ENCODE measurements at places on chromosomes 1 and 21. TPM values are rescaled to one million over a fixed set of nuclear protein-coding genes. Genes with fewer than 3 reads are reported as not detected.

Gene CFHR2
- not detected for polyA plus RNA-seq

Gene MLLT11
- polyA plus RNA-seq, result 1.2 TPM

Gene LRRC53
- not detected for polyA plus RNA-seq

DNA sequence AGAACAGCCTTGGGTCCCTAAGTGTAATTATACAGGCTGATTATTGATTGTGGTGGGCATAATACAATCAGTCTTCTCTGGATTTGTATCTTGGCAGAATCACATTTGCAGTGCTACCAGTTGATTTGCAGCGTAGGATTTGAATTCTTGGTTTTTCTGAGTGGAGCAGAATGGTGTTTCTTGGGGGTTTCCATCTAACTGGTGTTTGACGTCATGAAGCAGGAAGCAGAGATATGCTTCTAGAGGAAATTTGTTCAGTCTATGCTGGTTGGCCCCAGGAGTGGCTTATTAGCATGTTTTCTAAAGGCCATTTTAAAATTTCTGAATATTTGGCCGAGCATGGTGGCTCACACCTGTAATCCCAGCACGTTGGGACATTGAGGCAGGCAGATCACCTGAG, 3.4 kb downstream of the CTTNBP2NL start:
- no peak for DNase-seq
- no peak overlapping the region for H3K27ac ChIP-seq
- no peaks in the 10 kb centered on the region for H3K27me3 ChIP-seq
- no peak overlapping the region for H3K4me3 ChIP-seq
- no peaks in the 10 kb centered on the region for H3K4me1 ChIP-seq

- no peak overlapping the region for H3K27ac ChIP-seq
- peaks cover 50% of the 10 kb centered on the region for H3K36me3 ChIP-seq
- H3K4me3 ChIP-seq, result no peak overlapping the region
- H3K27me3 ChIP-seq, result no peaks in the 10 kb centered on the region
- DNase-seq, result no peak
These were observed 24.7 kb downstream of the EPHX1 start for GRCh38 chr1:225834417-225835329.

- H3K4me1 ChIP-seq, result no peaks in the 10 kb centered on the region
- no peak for DNase-seq
- no peaks in the 10 kb centered on the region for H3K36me3 ChIP-seq
- H3K27me3 ChIP-seq, result no peaks in the 10 kb centered on the region
These were observed 2.0 kb downstream of the KANK4 start for GRCh38 chr1:62317021-62317768.

DNA sequence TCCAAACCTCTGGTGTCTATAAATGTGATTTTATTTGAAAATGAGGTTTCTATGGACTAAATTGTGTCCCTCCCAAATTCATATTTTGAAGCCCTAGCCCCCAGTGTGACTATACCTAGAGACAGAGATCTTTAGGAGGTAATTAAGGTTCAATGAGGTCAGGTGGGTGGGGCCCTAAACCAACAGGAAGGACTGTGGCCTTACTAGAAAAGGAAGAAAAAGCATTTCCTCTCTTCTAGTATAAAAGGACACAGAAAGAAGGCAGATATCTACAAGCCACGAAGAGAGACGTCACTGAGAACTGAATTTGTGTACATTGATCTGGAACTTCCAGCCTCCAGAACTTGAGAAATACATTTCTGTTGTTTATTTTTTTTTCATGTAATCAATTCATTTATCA, 123.1 kb upstream of the RUNX1 start:
- no peak for DNase-seq
- no peaks in the 10 kb centered on the region for H3K36me3 ChIP-seq
- H3K4me3 ChIP-seq, result no peak overlapping the region

DNA sequence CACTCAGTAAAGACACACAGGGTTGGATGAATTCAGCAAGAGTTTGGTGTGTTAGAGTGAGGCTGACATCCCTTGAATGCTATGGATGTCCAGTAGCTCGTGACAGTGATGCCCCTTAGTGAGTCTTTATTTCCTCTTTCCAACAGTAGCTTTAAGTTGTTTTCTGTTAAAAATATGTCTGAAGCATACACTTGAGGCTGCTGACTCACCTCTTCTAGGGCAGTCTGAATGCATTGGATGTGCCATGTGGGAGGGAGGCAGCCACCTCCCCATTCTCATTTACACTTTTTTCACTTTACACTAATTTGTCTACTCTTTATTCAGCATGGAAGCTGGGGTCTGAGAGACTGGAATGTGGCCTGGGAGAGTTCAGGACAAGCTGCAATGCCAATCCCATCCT, 17.6 kb downstream of the NOS1AP start:
- no peaks in the 10 kb centered on the region for H3K4me1 ChIP-seq
- no peak overlapping the region for H3K4me3 ChIP-seq
- no peak for DNase-seq
- no peaks in the 10 kb centered on the region for H3K27me3 ChIP-seq
- no peak overlapping the region for H3K27ac ChIP-seq

DNA sequence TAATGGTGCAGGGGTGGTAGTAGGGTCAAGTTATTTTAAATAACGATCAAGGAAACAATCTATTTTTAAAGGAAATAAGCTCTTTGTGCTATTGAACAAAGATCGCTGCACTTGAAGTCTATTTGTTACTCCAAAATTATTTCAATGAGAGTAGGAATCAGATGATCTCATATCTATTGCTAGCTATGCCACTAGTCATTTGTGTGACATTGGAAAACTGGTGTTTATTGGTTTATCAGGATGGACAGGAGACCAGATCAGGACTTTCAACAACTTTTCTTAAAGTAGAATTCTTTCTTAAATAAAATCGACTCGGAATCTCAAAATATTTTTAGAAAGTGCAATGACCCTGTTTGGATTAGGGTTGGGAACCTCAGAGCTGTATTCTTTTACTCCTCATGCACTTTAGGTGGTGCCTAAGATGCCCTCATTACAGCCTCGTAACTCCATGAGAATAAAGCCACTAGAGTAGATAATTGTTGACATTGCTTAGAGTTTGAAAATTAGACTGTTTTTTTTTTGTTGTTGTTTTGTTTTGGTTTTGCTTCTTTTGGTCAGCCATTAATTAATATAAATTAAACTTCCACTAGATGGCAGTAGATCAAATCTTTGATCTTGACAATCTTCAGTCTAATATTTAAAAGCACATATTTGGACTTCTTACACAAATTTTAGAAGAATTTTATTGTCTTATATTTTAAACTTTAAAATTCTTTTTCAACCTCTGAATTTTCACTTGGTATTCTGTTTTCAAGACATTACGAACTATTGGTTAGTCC, 352.4 kb downstream of the USP25 start:
- no peak overlapping the region for H3K4me3 ChIP-seq
- H3K27ac ChIP-seq, result no peak overlapping the region
- no peaks in the 10 kb centered on the region for H3K36me3 ChIP-seq

DNA sequence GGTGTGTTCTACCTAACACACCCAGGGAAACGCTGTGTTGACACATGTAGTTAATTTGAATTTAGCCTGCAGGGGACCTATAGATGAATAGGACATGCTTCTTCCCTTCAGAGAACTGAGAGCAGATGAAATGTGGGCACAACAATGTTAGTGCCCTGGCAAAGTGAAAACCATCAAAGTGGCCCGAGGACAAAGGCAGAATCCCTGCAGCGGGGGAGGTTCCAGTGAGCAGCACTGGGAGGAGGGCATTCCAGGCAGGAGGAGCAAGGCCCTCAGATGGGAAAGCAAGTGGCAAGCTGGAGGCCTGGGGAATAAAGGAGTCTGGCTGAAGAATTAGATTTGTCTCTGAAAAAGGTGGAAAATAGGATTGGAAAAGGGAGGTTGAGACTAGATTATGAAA, 37.2 kb downstream of the C1orf94 start:
- H3K4me1 ChIP-seq, result no peaks in the 10 kb centered on the region
- H3K27me3 ChIP-seq, result no peaks in the 10 kb centered on the region
- H3K4me3 ChIP-seq, result no peak overlapping the region
- DNase-seq, result no peak
- H3K27ac ChIP-seq, result no peak overlapping the region
